ENCODE measurements at places on chromosomes 7 and 10.

DNA sequence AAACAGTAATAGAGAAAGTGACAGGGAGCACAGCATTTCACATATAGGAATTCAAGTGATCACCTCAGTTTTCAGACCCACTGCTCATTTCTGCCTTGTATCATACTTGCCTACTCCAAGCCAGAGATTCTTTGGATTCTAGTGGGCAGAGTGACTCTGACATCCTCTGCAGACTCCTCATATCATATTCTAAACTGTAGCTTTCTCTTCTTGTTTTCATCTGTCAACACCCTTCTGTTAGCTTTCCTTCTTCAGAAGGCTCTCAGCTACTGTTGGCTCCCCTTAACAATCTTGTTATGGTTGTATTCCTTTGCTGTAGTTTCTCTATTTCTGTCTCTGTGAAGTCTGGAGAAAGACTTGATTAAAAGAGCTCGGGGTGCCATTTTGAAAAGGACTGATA lies 120.5 kb downstream of the CTNNA3 start:
- no peak for DNase-seq

DNA sequence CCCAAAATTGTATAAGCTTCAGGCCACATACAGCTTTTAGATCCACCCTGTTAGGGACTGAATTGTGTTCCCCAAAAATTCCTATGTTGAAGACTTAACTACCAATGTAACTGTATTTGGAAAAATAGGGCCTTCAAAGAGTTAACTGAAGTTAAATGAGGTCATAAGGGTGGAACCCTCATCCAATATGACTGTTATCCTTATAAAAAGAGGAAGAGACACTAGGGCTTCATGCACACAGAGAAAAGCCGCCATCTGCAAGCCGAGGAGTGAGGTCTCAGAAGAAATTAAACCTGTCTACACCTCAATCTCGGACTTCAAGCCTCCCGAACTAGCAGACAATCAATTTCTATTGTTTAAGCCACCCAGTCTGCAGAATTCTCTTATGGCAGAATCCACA lies 317.9 kb upstream of the NFE2L3 start:
- no peak for DNase-seq

DNA sequence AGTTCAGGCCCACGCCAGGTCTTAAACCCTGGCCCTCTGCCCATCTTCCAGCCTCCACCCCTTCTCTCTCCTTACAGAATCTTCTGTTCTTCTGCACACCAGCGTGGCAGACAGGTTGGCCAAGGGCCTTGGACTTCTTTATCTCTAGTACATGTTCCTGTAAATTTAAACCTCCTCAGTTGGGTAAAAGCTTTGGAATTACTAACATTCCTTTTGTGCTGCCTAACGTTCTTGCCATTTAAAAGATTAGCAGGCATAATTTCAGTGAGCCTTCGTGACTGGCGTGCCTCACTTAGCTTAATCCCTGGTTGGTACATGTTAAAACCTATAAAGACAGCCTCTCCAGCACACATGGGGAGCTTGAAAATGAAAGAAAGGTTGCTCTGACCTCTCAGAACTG lies 192.2 kb downstream of the CUX1 start:
- no peak for DNase-seq

GRCh38 chr7:156578978-156579430 lies 61.6 kb upstream of the RNF32 start:
- DNase-seq, result no peak

DNA sequence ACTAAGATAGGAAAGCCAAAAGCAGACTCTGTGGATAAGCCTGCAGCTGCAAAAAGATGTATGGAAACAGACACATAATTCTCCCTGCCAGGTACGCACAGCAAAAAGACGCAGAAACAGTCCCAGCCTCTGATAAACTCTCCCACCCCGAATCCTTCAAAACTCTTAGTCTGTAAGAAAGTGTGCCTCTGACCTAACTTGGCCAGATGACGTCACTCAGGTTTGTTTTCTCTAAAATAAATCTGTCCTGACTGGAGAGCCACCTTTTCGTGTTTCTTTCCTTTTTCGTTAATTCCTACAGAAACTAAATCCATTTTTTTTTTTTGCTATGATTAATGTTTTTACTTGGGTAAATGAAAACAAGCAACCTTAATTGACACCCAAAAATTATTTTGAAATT lies 793.8 kb downstream of the SORCS1 start:
- DNase-seq, result no peak

DNA sequence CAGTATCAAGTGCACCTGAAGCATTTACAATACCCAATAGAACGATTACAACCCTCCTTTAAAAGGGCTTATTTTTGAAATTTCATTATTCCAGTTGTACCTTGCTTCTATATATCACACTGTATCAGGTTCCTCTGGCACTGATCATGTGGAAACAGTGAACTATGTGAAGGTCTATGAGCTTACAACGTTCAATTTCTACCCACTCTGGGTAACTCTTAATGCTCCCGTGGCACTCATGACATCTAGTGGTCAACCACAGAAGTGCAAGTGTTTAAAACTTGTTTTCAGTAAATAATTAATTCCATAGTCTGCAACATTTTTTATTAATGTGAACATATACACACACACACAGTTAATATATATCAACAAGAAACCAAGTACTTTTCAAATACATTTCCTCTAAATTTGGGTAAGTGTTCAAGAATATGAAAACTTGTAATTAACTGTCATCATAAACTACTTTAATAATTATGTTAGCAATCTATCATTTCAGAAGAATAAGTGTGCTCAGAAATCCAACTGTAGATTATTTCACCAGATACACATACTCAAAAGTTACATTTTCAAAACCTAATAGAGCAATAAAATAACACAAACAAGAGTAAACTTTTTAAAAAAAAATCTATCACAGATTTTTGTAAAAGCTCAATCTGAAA lies 61.0 kb downstream of the MPP7 start:
- no peak for DNase-seq

- DNase-seq, result no peak
Observed at GRCh38 chr7:95950698-95951097, 178.3 kb downstream of the DYNC1I1 start.

DNA sequence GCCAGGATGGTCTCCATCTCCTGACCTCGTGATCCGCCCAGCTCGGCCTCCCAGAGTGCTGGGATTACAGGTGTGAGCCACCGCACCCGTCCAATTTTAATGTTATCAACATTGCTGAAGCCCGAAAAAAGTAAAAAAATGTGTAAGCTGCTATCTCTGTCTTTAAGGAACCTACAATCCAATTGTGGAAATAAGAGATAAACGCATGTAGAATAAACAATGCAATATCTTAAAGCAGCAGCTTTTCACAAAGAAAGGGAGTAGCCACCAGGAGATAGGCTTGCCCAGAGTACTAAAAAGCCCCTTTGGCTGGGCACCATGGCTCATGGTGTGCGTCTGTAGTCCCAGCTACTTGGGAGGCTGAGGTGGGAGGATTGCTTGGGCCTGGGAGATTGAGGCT lies 282.9 kb upstream of the LYZL1 start:
- no peak for DNase-seq

DNA sequence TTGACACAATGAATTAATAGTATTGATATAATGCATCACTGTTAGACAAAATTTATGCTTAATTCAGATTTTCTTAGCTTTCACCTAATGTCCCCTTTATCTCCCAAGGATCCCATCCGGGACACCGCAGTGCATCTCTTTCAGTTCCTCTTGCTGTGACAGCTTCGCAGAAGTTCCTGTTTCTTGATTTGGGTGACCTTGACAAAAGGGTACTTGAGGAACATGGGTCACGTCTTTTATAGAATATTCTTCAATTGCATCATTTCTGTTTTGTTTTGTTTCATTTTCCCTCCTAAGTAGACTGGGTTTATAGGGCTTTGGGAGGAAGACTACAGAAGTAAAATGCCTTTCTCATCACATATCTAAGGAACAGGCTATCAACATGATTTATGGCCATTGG lies 453.2 kb downstream of the DPP6 start:
- no peak for DNase-seq

GRCh38 chr10:107094824-107095522 lies 69.5 kb downstream of the SORCS1 start:
- DNase-seq, result no peak

GRCh38 chr7:2032876-2033407 lies 199.8 kb downstream of the MAD1L1 start:
- DNase-seq, result peak; percentile 8

DNA sequence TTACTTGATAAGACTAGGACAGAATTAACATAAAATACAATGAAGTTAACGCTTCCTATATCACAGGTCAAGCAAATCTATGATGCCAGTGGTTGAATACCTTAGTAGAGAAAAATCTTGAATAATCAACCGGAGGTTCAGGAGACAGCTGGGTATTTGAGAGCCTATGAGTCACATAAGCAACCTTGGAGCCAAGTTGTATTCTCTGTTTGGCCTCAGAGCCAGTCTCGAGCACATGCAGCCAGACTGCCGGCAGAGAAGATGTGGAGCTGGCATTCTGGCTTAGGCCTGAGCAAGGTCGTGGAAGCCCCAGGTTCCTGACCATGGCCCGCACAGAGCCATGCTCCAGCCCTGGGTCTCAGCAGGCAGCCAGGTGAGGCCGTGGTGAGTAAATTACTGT lies 90.3 kb downstream of the FAM204A start:
- no peak for DNase-seq

DNA sequence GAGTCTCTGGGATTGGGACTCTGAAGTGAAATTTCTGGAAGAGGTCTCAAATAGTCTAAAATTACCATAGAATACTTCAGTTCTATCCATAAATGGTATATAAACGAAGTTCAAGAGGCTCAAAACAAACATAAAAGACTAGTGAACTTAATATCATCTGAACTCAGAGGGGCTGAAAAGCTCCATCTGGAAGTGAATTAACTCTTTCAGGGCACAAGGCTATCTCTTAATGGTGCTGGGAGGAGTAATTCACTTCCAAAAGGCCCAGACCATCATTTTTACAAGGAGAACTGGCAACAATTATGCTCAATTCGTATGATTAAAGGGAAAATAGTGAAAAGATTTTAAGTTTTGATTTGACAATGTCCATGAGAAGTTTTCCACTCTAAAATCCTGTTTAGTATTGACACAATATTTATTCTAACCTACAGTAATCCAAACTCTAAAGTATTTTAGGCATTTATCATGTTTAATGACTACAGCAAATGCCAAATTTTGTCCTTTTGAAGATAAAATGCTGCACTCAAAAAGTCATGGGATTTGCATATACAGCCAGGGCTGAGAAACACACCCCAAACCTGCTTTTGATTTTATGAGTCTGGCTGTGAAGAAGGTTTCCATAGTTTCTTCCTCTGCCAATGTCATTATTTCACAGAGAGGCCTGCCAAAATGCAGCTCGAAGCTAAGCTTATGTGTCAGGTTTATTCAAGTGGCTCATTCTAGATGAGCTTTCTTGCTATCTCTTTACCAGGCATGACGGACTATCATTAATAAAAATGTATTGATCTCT lies 143.9 kb downstream of the HIBADH start:
- no peak for DNase-seq

DNA sequence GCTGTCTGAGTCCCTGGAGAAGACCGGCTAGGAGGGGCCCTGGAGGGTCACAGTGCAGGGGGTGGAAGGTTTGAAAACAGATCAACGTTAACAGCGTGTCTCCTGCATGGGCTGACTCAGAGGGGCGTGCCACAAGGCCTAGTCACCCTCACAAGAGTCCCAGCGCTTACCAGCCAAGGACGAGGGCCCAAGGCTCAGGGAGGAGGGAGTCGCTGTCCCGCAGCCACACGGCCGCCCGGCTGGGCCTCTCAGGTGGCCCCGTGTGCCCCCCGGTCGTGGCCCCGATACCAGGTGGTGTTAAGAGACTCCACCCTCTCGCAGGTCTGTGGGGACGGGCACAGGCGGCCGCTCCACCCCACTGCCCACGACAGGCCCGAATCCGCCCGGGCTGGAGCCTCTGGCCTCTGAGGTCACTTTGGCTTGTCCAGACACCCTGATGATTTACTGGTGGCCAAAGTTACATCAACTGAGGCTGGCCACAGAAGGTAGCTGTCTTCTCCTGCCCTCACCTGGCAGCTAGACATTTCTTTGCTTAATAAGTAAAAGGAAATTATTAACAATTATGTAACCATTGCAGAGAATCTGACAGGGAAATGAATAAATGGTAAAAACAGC lies 34.0 kb downstream of the FAM20C start:
- DNase-seq, result no peak

- no peak for DNase-seq
Observed at GRCh38 chr10:101577121-101577871, 10.8 kb downstream of the POLL start.

DNA sequence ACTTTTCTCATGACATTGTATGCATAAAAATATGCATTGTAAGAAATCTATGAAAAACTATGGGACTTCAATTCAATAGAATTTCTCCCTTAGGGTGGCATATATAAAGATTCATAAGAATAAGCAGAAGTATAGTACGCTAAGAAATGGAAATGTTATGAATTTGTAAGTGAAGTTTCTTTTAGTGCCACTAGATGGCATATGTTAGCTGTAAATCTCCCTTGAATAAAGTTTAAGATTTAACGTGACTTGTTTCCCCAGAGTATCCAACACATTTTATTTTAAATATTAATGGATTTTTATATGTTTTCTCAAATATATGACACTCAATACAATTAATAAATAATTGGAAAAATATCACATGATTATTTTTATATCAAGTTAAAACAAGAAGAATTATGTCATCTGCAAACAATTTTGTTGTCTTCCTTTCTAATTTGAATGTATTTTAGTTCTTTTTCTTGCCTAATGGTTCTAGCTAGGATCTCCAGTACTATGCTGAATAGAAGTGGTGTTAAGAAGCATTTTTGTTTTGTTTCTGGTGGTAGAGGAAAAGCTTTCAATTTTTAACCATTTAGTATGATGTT lies 287.2 kb downstream of the HGF start:
- no peak for DNase-seq

DNA sequence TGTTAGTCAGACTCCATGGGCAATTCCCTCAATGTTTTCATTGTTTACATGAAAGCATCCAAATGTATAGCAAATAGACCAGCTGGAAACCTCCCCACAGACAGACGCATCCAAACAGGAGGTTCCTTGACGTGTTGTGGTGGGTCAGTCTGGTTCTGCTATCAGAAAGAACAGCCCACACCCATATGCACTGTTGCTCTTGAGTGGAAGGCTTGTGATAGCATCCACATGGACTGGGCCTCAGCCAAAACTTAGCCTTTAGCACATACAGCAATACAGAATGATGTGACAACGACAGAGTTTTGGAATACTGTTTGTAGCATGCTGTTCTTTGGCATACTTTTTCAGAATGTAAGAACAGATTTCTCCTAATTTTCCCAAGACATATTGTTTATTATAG lies 299.2 kb upstream of the ETV1 start:
- DNase-seq, result no peak

DNA sequence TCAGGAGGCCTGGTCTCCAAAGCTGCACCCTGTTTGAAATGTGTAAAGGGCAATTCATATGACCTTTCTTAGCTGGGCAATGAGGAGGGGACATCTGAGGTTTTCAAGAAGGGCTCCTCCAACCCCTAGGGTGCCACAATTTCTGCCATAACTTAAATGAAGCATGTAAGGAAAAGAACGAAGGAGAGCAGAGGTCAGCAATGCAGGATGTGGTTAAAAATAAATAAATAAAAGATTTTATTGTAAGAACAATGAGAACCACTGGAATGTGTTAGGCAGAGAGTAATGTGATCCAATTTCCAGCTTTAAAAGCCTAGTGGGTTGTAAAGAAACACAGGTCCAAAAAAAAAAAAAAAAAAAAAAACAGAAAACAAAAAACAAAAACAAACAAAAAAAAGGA lies 673.1 kb downstream of the TNS3 start:
- no peak for DNase-seq

- DNase-seq, result no peak
Observed at GRCh38 chr7:73685311-73685710, 1.9 kb downstream of the BUD23 start.
